Esophagus squamous epithelium (tissue), 5 donors: ENCODE measurements at places on chromosomes 7 and 10.

GRCh38 chr7:106693677-106694353 is 32.9 kb upstream of the CCDC71L start:
- no peak for DNase-seq

- DNase-seq = no peak
Observed at GRCh38 chr7:102063690-102064180, 222.9 kb upstream of the SH2B2 start.

GRCh38 chr10:124875596-124875995 is 66.3 kb upstream of the ZRANB1 start:
- DNase-seq = no peak

DNA sequence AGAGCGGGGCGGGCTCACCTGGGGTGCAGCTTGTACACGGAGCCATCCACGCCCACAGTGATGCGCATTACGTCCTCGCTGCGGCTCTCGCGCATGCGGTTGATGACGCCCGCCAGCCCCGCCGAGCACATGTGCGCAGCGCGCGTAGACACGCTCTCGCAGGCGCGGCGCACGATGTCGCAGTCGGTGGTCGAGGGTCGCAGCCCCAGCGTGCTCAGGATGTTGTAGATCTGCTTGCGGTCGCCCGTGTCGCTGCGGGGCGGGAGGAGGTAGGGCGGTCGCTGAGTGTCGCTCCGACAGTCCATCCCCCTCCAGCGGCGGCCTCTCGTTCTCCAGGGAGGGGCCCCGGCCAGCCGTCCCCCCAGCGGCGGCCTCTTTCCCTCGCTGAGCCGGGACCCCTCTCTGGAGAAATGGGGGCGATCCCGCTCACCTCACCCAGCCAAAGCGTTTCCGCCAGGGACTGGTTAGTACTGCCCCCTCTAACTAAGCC is 4.4 kb upstream of the MYL7 start:
- DNase-seq = no peak

DNA sequence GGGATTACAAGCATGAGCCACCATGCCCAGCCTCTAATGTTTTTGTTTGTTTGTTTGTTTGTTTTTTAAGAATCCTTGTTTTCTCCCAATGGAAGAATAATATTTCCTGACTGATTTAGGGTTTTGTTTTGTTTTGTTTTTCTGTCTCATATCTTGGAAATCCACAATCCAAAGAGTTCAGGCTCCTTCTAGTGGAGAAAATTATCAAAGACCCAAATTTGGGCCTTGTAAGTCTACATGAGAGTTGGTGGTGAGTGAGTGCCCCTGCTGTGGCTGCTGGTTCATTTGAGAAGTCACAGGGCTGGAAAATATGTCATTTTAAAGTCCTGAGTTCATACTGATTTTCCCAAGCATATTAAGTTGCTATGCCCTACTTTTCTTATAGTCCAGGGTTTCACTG is 33.5 kb upstream of the KLHL7 start:
- no peak for DNase-seq

GRCh38 chr10:60139798-60140566 is 233.6 kb upstream of the CCDC6 start:
- no peak for DNase-seq
